Left renal cortex interstitium (tissue), 4 donors: ENCODE measurements at places on chromosomes 2 and 18. TPM values are rescaled to one million over a fixed set of nuclear protein-coding genes. Genes with fewer than 3 reads are reported as not detected.

- DNase-seq: no peak
Observed at GRCh38 chr2:238644095-238645081, 203.5 kb upstream of the TWIST2 start.

GRCh38 chr2:207086136-207086535 lies 79.6 kb downstream of the KLF7 start:
- DNase-seq: no peak

DNA sequence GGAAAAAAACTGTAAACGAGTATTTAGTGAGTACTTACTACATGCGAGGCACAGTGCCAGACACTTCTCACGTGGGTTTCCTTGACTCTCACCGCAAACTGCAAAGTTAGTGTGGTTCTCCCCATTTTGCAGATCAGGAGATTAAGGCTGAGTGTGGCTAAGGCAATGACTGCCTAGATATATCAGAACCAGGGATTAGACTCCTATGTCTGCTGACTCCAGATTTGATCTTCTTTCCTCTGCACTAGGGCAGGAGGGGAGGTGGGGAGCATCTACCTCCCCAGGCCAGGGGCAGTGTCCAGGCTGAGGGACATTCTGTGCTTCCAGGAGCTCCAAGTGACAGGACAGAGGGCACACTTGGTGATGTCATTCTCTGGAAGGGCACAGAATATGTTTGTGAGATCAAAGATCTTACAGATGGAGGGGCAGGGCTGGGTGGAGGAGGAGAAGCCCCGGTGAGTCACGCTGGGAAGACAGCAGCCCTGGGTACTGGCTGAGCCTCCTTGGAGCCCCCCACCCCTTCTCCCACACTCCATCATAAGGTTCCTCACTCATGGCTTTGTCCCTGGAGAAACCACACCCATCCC lies 92.4 kb downstream of the RHOB start:
- no peak for DNase-seq

GRCh38 chr2:73640946-73641766 lies 1.1 kb downstream of the NAT8 start:
- no peak for DNase-seq

DNA sequence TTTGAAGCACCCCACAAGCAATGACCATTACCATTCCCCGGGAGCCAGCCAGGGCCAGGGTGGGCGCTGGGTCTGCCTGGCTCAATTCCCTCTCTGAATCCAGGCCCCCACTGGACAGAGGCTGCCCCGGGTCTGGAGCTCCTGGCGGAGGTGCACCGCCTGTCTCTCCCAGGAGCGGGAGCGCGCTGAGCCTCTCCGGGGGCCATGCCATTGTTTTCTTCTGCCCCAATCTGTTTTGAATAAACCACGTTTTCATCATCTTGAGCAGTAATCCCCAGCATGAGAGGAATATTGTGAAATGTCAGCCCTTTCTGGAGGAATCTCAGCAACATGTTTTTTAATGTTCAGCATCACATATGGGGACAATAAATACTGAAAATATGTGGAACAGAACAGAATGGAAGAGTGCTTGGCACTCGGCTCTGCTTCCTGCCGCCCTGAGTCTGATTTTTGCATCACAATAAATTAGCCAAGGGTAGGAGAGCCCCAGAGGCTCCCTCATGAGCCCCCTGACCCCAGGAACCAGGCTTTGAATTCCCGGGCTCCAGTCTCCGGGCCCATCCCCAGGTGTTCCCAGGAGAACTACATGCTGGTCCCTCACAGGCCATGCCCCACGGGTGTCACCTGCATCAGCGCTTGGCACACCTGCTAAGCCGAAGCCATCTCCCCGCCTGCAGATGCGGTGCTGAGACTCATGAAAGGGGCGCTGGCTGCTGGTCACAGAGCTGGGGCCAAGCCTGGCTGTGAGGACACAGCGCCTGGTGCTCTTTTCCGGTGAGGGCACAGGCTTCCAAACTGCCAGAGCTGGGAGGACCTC lies 88.8 kb downstream of the INHBB start:
- DNase-seq: no peak

GRCh38 chr2:65479524-65479923 lies 47.1 kb upstream of the SPRED2 start:
- DNase-seq: no peak

- DNase-seq: peak; percentile 73
Observed at GRCh38 chr2:219530048-219530963, 13.3 kb downstream of the CHPF start.

GRCh38 chr2:138294451-138294850 lies 207.1 kb upstream of the SPOPL start:
- DNase-seq: no peak

Gene ABCG8
- 1.1 TPM for polyA plus RNA-seq

Gene TDRD15
- polyA plus RNA-seq: 0.03 TPM

Gene IL1RN
- polyA plus RNA-seq: 2.6 TPM

Gene FKBP7
- 63.5 TPM for polyA plus RNA-seq

Gene IKZF2
- 10.2 TPM for polyA plus RNA-seq
